ENCODE measurements at places on chromosomes 12 and 14. TPM values are rescaled to one million over a fixed set of nuclear protein-coding genes. Genes with fewer than 3 reads are reported as not detected.

The CHD8 gene
- 115 TPM for total RNA-seq

DNA sequence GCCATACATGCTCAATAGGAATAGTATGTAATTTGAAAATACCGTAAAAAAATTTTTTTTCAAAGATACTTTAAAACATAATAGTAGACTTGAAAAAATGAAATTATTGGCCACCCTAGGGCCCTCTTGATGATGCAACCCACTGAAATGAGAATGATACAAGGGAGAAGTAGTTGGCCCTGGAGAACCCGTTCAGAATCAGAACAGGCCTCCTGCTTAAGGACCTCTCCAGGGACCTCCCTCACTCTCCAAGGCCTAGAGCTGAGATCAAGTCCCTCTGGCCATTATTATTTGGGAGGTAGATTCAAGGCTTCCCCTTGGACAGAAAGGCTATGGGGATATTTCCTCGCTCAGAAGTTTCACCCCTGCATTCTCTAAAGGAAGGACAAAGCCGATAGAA lies 11.9 kb downstream of the LALBA start:
- no peak for DNase-seq

The ALDH2 gene
- total RNA-seq = 16.5 TPM

- no peak for DNase-seq
These were observed 1526.6 kb upstream of the FLRT2 start for GRCh38 chr14:84003346-84003745.

- no peak for DNase-seq
These were observed 15.6 kb downstream of the ZFHX2 start for GRCh38 chr14:23535943-23536342.

The MORN3 gene
- total RNA-seq = 0.18 TPM

The ENDOU gene
- not detected for total RNA-seq

GRCh38 chr12:105334582-105334981 lies 4.1 kb downstream of the C12orf75 start:
- no peak for DNase-seq

GRCh38 chr12:87772401-87772800 lies 256.8 kb downstream of the C12orf50 start:
- DNase-seq = no peak

DNA sequence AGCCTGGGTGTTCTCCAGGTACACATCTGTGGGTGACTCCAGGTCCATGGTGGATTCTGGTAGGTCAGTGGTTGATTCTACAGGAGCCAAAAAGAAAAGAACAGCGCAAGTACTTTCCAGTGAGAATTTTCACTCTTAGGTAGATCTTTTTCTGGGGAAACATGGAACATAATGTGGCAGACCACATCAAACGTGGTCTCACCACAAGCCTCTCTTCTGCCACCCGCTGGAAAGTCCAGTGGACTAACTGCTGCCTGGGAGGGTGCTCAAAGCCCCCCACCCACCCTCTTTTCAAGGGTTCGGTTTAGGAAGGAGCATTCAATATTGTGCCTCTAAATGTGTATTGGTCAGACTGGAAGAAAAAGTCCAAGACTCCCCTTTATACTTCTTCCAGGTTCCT lies 36.1 kb upstream of the PRB2 start:
- no peak for DNase-seq

DNA sequence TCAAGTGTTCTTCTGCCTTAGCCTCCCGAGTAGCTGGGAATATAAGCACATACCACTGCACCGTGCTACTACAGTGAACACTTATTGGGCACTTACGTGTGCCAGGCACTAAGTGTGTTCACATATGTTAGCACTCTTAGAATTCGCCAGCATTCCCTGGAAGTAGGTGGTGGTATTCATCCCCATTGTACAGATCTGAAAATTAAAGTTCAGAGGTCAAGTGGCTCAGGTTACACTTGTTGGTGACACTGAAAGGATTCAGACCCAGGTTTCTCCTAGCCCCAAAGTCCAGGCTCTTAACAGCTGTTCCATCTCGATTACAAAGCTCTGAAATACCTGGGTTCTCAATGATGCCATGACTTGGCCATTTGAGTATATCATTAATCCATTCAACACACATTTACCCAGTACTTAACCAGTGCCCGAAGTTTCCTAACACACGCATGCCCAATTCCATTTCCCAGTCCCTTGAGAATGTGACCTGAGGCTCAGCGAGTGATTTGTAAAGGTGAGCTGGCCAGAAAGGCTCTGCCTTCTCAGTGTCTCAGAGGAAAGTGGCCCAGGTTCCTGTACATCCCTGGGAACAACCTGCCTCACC lies 4.8 kb downstream of the MVK start:
- no peak for DNase-seq

The SYCP3 gene
- total RNA-seq = 0.36 TPM

GRCh38 chr14:63760014-63760413 lies 32.1 kb upstream of the SGPP1 start:
- no peak for DNase-seq

- peak; percentile 51 for DNase-seq
These were observed 55.4 kb downstream of the SETD3 start for GRCh38 chr14:99425272-99425681.

DNA sequence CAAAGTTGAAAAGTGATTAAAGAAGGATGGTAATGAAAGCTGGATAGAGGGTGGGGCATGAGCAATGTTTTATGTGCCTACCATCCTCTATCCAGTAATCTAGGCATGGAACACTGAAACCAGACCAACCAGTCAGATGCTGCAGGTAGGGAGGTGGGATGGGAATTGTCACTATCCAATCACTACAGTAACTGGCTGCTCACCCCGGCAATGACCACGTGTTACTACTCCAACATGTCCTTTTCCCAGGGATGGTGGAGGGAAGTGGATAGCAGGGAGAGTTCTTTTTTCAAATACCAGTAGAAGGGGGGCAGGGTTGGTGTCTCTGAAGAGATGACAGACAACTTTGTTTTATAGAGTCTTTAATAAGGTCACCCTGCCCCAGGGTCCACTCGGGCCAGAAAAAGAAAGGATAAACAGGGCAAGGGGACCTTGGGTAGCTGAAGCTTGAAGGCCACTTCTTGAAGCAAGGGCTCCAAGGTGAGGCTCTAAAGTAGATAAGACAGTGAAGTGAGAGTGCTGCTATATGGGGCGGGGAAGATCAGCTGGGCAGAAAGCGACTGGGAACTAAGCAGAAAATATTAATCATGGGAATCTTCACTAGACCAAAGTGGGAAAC lies 14.7 kb upstream of the CDH24 start:
- DNase-seq = no peak

- no peak for DNase-seq
These were observed 10.1 kb downstream of the NUDT4 start for GRCh38 chr12:93387780-93388179.

DNA sequence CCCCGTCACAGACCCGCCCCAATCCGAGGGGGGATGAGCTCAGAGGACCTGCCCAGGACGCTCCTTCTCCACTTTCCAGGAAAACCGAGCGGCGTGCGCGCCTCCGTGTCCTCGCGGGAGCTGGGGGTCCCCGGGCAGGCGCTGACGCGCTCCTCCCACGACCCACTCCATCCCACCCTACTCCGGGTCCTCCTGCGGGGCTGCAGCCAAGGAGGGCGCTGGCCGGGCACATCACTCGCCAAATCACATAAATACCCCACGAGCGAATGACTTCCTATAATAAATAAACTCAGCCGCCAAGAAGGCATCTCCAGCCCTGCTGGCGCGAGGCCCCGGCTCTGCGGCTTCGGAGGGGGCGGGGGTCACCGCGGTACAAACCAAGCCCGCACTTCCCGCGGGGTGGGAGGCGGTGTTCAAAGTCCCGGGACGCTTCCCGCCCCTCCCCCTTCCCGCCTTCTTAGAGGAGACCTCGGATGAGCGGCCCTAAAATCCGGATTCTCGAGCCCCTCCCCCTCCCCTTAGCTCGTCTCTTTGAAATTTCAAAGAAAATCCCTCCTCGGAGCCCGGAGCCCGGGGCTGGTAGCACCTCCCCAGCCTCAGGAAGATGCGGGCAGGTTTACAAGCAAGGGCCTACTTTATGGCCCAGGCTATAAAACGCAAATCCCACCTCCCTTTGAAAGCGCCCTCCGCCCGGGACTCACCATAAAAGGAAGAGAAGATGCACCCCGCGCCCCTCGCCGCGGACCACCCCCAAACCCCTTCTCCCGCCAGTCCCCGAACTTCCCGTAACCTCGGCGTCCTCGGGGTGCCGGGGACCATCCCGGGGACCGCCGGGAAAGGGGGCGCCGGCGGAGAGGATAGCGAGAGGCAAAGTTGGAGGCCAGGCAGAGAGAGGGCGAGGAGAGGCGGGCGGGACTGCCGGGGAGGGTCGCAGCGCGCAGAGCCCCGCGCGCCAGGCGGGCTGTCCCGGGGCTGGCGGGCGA lies 712 bp upstream of the FZD10 start:
- DNase-seq = no peak

DNA sequence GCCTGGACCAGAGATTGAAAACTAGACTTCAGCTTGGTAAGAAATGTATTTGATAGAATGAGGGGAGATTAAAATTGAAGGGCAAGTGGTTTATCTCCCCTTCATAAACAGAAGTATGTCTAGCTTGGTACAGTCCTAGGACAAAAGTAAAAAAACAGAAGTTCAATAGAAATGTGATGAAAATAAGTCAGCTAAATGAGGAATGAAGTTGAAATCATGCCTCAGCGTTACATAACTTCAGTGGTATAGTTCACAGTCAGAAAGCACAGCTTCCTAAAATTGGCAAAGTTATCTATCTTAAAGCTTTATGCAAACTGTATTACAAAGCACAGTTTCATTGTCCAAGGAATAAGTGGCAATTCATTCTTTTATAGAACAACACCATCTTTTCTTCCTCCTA lies 90.2 kb upstream of the SYT10 start:
- DNase-seq = no peak

The POLE2 gene
- 30.3 TPM for total RNA-seq

GRCh38 chr14:26594148-26594547 lies 3.7 kb downstream of the NOVA1 start:
- no peak for DNase-seq

- no peak for DNase-seq
These were observed 59.2 kb upstream of the PELI2 start for GRCh38 chr14:56059054-56059453.

GRCh38 chr12:24352363-24352762 lies 402.9 kb upstream of the SOX5 start:
- no peak for DNase-seq

- DNase-seq = no peak
These were observed 49.2 kb downstream of the SLC35F4 start for GRCh38 chr14:57816568-57817284.

- DNase-seq = peak; percentile 11
These were observed 39.0 kb downstream of the PAX9 start for GRCh38 chr14:36700651-36701050.

The EIF2S3B gene
- 0.95 TPM for total RNA-seq

GRCh38 chr14:61562321-61563161 lies 132.8 kb upstream of the HIF1A start:
- DNase-seq = no peak

DNA sequence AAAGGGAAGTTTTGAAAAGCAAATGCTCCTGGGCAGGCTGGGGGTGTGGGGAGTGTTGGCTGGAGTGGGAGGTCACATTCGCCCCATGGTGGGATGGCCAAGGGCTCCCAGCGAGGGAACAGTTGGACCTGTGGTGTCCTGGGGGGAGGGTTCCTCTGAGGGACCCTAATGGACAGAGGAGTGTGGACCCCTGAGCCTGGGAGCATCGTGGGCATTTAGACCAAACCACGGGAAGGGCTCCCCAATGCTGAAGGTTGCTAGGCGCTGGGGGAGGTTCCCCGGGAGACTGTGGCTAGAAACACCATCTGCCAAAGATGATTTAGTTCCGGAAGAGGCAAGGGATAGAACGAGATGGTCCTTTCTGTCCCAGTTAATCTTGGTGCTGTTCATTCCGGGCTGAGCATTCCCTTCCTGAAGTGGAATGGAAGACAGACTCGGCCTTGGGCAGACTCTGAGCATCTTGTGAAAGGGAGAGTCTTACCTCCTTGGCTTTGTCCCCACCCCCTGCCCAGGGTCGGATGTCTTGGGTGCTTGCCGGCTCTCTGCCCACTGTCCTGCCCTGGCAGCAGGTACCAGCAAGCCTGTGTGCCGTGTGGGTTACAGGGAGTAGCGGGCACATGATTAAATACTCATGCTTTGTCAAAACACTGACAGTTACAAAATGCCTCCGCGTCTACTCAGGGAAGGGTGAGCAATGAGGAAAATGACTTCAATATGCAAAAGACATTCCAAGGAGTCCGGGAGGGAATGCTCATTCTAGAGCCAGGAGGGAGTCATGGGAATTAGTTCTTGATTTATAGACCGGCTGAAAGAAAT lies 215.9 kb downstream of the CACNA1C start:
- DNase-seq = no peak

The LMO3 gene
- 10.6 TPM for total RNA-seq

The OASL gene
- total RNA-seq = not detected

The P2RX2 gene
- not detected for total RNA-seq

DNA sequence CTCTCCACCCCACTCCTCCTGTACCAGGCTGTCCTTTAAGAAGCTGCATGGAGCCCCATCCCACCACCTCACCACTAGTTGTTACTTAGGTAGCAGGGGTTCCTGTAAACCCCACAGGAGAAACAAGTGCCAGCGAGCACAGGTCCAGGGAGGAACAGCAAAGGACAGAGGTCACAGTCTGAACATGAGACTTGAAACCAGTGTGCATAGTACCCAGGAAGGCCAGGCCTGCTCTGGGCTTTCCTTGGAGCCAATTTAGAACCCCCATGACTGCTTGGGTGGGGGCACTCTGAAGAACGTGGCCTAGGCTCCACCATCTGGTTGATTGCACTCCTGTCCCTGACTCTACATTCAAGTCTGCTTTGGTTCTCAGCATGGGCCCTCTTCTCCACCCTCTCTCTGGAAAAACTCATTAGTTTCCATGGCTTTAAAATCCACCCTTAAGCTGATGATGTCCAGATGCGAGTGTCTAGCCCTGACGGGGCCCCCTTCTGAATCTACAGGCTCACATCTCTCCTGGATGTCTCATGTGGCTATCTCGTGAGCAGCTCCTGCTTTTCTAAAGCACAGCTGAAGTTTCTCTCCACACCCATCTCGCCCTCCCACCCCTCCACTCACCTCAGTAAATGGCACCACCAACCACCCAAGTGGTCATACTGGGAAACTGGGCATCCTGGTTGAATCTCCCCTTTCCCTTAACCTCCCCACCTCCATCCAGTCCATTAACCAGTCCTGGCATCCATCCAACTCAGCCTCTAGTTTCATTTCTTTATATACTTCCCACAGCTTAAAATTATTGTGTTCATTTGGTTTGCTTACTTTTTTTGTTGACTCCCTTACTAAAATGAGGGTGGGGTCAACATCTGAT lies 8.4 kb downstream of the KRT3 start:
- DNase-seq = no peak

The P2RX7 gene
- total RNA-seq = 0.48 TPM

GRCh38 chr12:123607756-123608155 lies 5.9 kb downstream of the DDX55 start:
- no peak for DNase-seq

- DNase-seq = no peak
These were observed 320 bp upstream of the PRPF39 start for GRCh38 chr14:45083617-45083975.
